Dermis blood vessel endothelial cell (primary cell): ENCODE measurements at places on chromosomes 2 and 18. TPM values are rescaled to one million over a fixed set of nuclear protein-coding genes. Genes with fewer than 3 reads are reported as not detected.

DNA sequence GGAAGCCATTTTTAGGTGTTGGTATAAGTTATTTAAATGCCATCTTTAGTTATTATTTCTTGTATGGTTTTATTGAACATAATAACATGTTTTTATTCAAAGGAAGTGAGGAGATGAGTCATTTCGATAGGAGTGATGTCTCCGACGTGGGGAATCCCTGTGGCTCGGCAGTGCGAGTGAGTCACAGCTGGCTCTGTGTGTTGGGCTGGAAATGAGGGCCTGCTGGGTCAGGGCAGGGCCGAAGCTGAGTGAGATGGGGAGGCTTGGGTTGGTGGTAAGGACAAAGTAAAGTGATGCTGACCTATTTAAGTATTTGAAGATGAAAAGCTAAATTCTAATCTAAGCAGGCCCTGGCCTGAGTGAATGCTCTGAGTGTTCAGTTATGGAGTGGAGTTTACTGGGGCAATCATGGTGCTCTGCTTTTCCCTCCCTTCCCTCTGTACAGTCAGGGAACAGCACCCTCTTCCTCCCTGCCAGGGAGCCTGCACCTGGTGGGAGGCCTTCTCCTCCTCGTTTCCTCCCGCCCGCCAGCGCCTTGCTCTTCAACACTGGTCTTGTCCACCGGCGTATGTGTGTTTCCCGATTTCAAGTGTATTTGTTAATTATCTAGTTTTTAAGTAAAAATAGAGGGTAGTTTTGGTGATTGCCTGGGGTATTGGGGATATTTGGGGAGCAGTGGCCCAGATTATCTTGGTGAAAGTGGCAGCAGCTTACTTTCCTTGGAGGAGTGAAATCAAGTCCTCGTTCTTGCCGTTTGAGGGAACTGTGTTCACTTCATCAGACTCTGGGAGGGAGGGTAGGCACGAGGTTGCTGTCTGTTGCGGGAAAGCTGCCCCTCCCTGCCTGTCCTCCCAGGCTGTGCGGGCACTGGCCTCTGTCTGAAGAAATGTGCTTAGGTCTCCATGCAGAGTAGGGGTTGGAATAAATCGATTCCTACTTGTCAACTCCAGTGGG lies 157.0 kb downstream of the LDLRAD4 start:
- peak; percentile 95 for DNase-seq

The SERTAD2 gene
- total RNA-seq: 6.6 and 9.5 TPM in 2 replicates

The UGT1A5 gene
- total RNA-seq: not detected in 2 replicates

- no peak for DNase-seq
Observed at GRCh38 chr18:77254711-77255405, 5.2 kb downstream of the GALR1 start.

- no peak for DNase-seq
Observed at GRCh38 chr2:134668821-134669220, 50.0 kb downstream of the TMEM163 start.

The CYRIA gene
- total RNA-seq: 33.7 and 40.5 TPM in 2 replicates

The LOXL3 gene
- total RNA-seq: 0.85 and 1.7 TPM in 2 replicates

DNA sequence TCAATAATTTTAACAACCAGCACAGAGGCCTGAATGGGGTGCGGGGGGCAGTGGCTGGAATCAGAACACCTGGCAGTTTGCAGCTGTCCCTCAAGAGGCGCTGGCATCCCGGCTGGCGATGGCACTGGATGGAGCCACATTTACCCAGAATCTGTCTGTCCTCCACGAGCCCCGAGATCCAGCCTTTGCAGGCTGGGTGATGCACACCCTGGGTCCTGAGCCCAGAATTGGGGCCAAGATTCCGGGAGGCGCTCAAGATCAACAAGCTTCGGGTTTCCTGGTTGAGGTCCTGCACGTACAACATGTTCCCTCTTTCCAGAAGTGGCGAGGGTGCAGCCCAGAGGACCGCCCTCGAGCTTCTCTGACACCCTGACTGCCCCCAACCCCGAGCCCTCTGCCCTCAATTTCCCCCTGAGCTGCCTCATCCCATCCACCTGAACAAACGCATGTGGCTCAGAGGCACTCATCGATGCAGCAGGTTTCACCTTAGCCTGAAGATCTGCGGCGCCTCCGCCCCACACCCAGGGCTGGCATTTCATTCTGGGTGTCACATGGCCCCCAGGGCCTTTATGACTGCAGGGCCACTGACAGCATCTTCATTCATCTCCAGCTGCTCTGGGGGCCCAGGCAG lies 97.5 kb downstream of the TFCP2L1 start:
- no peak for DNase-seq

The FAM124B gene
- total RNA-seq: 139 and 228 TPM in 2 replicates

The ALMS1 gene
- total RNA-seq: 10.6 and 13.7 TPM in 2 replicates

DNA sequence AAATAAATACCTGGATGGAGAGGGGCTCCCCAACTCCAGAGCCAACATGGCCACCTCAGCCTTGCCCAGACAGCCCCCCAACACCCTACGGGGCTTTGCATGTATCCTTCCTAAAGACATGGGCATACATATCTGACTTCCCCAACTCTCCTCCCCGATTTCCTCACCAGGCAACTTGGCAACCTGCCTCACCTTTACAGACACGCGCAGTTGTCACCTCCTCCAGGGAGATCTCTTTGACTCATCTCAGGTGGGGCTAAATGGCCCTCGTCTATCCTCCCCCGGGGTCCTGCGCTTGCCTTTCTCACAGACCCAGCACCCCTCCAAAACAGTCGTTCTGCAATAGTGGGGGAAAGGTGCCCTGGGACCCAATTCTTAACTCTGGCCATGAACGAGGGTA lies 10.6 kb upstream of the BIN1 start:
- DNase-seq: no peak

- no peak for DNase-seq
Observed at GRCh38 chr18:76370686-76371085, 124.4 kb downstream of the ZNF516 start.
